AG04450 (cell line): ENCODE measurements at places on chromosomes 11 and 22.

DNA sequence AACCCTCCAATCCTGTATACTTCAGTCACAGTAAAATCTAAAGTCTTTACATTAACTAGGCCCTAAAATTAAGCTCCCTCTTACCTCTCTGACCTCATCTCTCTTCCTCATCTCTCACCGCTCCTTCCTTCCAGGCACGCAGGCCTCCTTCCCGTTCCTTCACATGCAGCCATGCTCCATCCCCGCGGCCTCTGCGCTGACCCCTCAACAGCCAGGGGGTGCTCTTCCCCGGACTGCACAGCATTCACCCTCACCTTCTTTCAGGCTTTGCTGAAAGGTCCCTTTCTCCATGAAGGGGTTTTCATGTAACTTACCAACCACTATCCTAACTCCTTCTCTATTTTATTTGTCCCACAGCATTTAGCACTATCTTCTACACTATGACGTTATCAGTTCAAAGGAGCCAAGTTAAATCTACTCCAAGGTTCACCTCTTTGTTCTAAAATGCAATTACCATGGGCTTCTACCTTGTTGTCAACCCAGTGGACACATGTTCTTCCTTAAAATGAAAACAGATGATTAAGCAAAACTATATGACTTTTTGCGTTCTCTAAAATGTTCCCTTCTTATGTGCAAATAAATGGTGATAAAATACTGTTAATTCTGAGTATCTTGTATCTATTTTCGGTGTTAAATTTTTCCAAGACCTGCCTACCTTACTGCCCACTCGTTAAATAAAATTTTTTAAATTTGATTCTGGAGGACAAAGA is 57.8 kb upstream of the APOA1 start:
- DNase-seq, result no peak

DNA sequence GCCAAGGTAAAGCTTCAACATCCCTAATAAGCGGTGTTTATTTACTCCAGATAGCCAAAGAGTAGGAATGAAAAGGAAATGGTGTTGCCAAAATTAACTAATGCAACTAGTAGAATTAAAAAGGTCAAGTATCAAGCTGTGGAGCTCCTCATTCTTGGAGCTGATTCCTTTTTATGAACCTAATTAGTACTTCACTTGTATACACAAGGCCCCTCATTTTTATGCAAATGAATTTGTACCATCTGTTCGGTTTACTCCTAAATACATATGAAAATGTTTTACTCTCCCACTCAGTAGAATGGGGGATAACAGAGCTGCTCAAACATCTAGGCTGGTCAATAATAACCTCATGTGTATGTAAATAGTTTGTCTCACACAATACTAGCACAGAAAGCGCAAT is 426.4 kb upstream of the LUZP2 start:
- DNase-seq, result no peak

GRCh38 chr22:46731246-46732040 is 6.6 kb downstream of the CERK start:
- no peak for DNase-seq

- DNase-seq, result no peak
These were observed 10.1 kb downstream of the BIRC2 start for GRCh38 chr11:102357116-102357515.

GRCh38 chr22:28801845-28802594 is 1.7 kb upstream of the XBP1 start:
- no peak for DNase-seq

- no peak for DNase-seq
These were observed 29.7 kb upstream of the KRTAP5-6 start for GRCh38 chr11:1667121-1667850.

- no peak for DNase-seq
These were observed 1.2 kb downstream of the TRABD start for GRCh38 chr22:50186761-50187523.

DNA sequence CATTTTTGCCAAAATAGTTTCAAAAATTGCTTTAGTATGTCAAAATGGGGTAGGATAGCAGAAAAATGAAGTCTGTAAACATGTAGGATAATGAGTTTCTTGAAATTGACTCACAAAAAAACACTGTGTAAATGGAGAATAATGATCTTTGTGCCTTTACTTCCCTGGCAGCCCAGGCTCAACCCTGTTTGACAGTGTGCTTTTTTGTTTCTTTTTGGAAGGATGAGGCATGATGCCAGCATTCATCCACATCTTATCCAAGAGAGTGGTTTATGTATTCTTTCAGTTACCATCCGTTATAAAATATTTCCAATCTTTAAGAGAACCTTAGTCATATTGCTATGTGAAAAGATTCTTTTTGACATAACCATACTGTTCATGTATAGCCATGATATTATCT is 70.6 kb downstream of the ARHGAP42 start:
- no peak for DNase-seq

DNA sequence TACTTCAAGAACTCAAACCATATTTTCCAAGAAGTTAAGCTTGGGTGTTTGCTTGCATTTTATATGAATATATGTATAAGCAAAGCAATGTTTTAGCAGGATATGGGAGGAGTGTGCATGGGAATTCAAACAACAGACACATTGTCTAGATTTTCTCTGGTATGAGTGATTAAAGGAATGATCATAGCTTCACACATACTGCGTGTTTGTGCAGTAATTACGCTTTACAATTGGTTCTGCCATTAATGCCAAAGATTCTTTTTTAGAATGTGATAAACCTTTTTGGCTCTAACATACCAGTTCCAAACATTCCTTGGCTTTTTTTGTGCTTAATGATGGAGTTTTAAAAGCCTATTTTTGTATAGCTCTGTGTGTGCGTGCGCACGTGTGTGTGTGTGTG is 54.0 kb downstream of the CCDC34 start:
- DNase-seq, result no peak

DNA sequence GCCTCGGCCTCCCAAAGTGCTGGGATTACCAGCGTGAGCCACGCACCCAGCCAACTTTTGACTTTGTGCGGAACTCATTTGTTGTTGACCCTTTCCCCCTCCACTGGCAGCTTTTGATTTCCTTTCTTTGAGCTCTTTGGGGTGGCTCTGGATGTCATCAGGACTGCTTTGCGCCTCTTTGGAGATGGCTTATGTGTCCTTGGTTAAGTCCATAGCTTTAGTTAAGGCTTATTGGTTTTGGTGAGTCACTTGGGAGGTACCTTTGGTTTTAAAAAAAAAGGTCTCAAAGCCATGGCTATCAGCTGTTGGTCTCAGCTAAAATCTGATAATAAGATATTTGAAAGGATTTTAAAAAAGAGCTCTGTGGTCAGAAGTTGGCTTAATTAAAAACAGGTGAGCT is 5.1 kb upstream of the ARSA start:
- DNase-seq, result no peak

DNA sequence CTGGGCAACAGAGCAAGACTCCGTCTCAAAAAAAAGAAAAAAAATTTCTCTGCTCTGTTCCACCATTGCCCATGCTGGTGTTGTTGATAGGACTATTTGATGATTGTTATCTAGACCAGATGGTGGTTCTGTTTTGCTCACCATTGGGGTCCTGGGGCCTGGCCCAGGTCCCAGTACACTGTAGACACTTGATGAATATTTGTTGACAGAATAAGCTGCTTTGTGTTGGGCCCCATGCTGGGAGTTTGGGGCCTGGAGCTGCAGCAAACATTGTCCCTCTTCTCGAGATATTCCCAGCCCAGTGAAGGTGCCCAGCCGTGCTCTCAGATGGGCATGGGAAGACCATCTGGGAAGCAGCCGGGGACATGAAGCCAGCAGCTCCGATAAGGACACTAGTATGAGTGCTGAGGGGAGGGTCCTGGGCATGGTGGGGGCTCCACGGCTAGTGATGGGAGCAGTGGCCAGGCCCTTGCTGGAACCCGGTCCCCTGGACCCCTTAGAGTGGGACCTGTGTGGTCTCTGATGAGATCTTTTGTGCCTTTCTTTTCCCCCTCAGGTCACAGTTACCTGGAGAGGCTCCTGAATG is 13.6 kb downstream of the INCENP start:
- DNase-seq, result no peak

GRCh38 chr11:30128269-30128932 is 102.4 kb upstream of the FSHB start:
- peak; percentile 8 for DNase-seq

GRCh38 chr22:47298017-47298785 is 535.8 kb downstream of the TBC1D22A start:
- no peak for DNase-seq

DNA sequence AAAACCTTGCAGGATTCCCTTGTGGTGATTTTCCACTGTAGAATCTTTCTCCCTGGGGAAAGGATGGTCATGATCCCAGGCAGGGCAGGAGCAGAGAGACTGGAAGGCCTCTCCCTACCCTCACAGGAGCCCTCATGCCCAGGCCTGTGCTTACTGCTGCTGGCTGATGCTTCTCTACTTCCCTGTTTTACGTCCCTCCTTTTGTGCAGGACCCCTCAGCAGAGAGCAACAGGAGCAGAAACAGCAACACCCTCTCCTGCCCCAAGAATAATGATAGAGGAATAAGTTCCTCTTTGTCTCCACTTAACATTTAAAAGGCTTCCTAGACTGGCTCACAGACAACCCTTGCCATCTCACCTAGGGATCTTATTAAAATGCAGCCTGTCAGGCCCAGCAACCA is 3.6 kb downstream of the ISX start:
- no peak for DNase-seq

DNA sequence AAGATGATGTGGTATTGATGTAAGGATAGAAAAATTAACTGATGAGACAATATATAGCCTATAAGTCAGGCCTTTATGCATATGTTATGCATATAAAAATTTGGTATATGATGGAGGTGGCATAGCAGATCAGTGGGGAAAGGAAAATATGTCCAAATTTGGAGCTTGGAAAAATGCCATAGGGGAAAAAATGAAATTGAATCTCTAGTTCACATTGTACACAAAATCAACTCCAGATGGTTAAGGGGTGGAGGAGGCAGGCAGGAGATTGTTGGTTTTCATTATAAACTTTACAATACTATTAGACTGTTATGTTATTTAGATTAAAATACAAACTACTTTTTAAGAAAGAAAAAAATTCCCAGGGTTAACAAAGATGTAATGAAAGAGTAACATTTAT is 15.1 kb upstream of the CD3E start:
- no peak for DNase-seq

DNA sequence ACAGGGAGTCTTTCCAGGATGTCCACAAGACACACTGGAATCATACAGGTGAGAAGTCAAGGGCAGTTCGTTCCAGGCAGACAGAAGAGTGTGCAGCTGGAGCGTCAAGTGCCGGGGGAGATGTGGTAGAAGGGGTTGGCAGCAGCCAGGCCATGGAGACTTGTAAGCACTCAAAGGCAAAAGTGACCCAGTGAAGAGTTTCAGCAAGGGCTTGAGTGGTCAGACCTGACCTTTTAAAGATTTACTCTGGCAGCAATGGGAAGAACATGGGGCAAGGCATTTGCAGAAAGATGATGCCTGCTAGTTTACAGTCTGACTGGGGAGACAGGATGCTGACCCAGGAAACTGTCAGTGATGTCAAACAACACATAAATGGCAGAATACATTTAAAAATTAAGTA is 29.0 kb downstream of the P4HA3 start:
- DNase-seq, result no peak

- DNase-seq, result no peak
These were observed 33.4 kb downstream of the MIAT start for GRCh38 chr22:26690654-26691376.

DNA sequence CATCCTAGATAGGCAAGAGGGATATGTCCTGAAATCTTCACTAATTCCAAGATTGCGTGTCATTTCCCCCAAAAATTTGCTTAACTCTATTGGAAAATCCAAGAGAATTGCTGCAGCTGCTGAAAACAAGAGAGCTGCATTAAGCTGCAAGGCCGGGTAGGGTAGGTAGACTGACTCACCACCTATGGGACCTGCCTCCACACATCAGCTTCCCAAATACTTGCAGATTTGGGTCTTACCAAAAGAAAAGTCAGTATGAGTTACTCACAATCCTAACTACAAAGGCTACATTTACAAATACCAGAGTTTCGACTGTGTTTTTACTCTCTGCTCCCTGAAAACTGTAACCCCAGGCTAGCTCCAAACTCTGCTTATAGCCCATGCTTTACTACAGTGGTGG is 142.5 kb upstream of the TEAD1 start:
- no peak for DNase-seq

DNA sequence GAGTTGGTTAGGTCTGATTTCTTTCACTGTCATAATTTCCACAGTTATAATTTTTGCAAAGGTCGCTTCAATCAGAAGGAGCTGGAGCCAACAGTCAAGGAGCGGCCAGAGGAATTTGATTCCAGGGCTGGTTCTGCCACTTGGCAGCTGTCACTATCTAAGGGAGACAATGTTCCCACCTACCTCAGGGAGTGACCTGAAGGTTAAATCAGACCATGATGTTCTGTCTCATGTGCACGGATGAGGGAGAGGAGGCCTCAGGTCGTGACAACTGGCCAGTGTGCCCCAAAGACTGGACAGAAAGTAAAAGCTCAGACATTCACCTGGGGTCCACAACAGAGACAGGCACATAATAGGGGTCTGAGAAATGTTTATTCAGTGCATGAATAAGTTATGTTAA is 7.6 kb downstream of the MRGPRD start:
- no peak for DNase-seq

DNA sequence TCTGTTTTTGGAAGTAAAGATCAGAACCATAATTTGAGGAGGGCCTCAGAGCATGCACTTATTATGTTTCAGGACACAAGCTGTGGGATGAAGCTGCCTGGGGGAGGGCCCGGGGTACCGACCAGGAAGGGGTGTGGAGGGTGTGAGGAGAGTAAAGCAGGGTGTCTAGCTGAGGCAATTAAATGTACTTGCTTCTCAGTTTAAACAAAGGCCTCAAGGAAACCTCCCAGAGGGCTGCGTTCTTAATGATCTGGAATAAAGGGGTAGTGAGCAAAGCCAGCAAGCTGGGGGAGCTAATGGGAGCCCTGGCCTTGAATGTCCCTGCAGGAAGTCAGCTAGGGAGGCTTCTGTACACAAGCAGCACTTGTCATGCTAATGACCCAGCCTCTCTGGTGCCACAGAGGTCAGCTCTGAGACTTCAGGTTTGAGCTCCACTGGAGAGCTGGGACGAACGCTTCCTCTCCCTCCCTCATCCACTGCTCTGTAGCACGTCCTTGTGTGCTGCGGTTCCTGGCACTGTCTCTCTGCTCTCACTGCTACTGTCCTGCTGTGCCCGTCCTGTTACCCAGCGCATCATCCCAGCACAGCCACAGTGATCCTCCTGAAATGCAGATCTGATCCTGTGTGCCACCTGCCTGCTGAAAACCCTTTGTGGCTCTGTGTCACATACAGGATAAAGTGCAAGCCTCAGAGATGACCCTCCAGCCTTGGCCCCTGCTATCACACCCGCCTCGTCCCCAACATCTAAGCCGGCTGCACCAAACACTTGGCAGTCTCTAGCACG is 159.7 kb downstream of the DBX1 start:
- no peak for DNase-seq

DNA sequence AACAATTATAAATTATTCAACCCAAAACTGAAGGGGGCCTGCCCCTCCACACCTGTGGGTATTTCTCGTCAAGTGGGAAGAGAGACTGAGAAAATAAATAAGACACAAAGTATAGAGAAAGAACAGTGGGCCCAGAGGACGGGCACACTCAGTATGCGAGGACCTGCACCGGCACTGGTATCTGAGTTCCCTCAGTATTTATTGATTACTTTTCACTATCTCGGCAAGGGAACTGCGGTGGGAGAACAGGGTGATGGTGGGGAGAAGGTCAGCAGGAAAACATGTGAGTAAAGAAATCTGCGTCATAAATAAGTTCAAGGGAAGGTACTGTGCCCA is 3.2 kb downstream of the C11orf54 start:
- DNase-seq, result no peak

- DNase-seq, result no peak
These were observed 5.4 kb downstream of the TMEM123 start for GRCh38 chr11:102447193-102447592.

- no peak for DNase-seq
These were observed 18.0 kb upstream of the RAB38 start for GRCh38 chr11:88193278-88193677.

GRCh38 chr11:76265771-76266241 is 59.5 kb upstream of the WNT11 start:
- DNase-seq, result no peak
